ENCODE measurements at places on chromosomes 12 and 14. TPM values are rescaled to one million over a fixed set of nuclear protein-coding genes. Genes with fewer than 3 reads are reported as not detected.

- peak overlapping the region; percentile 97 for H3K4me3 ChIP-seq
- no peak for DNase-seq
- H3K36me3 ChIP-seq, result no peaks in the 10 kb centered on the region
- H3K27me3 ChIP-seq, result peaks cover 9% of the 10 kb centered on the region
- no peak overlapping the region for H3K27ac ChIP-seq
- H3K4me1 ChIP-seq, result peaks cover 7% of the 10 kb centered on the region
Measured at GRCh38 chr12:95220726-95221125, 3.1 kb downstream of the VEZT start.

DNA sequence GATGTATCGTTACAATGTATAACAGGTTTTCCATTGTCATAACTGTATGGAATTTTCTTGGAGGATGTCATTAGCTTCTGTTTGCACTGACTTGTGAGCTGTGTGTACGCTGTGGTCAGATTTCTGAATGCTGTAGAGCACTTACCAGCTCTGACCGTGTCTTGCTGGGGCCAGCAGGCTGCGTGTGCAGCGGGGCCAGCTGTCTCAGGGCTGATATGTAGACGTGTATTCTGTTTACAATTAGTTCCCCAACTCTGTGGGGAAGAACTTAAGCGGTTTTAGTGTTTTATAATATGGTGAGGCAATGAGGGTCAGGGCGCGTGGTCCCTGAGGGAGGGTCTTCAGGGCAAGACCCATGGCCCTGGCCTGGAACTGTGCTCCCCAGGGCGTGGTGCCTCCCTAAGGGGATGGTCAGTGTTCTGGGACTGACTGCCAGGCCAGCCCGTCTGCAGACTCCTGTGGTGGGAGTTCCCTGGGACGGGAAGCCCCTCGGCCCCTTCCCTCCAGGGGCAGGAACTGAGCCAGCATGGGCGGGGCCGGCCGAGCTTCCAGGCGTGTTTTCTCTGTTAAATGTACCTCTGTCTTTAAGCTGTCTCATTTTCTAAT, 18.7 kb downstream of the XRCC3 start:
- no peaks in the 10 kb centered on the region for H3K36me3 ChIP-seq
- peak overlapping the region; percentile 70 for H3K4me3 ChIP-seq
- DNase-seq, result no peak

- no peak overlapping the region for H3K27ac ChIP-seq
- H3K36me3 ChIP-seq, result peaks cover 4% of the 10 kb centered on the region
- no peak for DNase-seq
Measured at GRCh38 chr14:81165188-81165587, 55.6 kb downstream of the GTF2A1 start.

- H3K4me3 ChIP-seq, result no peak overlapping the region
- H3K36me3 ChIP-seq, result peaks cover 4% of the 10 kb centered on the region
- H3K27ac ChIP-seq, result no peak overlapping the region
- H3K27me3 ChIP-seq, result peaks cover 2% of the 10 kb centered on the region
- DNase-seq, result no peak
- no peaks in the 10 kb centered on the region for H3K4me1 ChIP-seq
Measured at GRCh38 chr14:97523936-97524335, 726.8 kb downstream of the VRK1 start.

DNA sequence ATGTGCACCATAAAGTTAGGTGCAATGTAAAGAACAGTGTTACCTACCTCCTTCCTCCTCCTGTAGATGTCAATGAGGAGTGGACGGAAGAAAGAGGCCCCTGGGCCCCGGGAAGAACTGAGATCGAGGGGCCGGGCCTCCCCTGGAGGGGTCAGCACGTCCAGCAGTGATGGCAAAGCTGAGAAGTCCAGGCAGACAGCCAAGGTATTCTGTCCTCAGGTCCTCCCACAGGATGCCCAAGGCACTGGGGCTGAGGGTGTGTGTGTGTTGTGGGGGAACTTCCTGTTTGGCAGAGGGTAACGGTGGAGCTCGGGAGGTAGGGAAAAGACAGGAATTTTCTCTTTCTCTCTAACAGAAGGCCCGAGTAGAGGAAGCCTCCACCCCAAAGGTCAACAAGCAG, 6.4 kb downstream of the ATN1 start:
- H3K4me3 ChIP-seq, result peak overlapping the region; percentile 25
- no peak overlapping the region for H3K27ac ChIP-seq
- no peak for DNase-seq

The CFAP251 gene
- total RNA-seq, result 2.8 TPM

The NPFF gene
- not detected for total RNA-seq

The ZNF385A gene
- total RNA-seq, result 26.6 TPM

The RNF212B gene
- total RNA-seq, result not detected

All from glutamatergic neuron (in vitro differentiated cells).